Right renal pelvis (tissue), 4 donors: ENCODE measurements at places on chromosomes 2 and 18. TPM values are rescaled to one million over a fixed set of nuclear protein-coding genes. Genes with fewer than 3 reads are reported as not detected.

MYO3B gene
- 9.5 TPM for polyA plus RNA-seq

MAP2 gene
- polyA plus RNA-seq: 28.8 TPM

RFTN2 gene
- 18.8 TPM for polyA plus RNA-seq

GRCh38 chr2:181844551-181845290, 46.8 kb upstream of the ITPRID2 start:
- no peak for DNase-seq

DNA sequence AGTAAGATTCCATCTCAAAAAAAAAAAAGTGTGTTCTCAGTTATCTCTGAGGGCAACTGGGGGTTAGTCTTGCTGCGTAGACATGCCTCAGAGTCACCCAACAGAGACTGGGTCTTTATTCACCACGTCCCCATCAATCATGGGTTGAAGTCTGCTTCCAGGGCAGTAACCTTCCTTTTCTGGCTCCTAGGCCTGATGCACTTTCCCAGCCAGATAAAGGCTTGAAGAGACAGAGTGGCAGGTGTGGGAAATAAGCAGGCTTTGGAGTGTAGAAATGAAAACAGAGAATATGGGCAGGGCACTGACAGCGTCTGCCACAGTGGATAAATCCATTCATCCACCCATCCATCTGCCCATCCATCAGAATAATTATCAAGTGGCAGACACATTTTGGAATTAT, 134.1 kb upstream of the LGALSL start:
- DNase-seq: no peak

GRCh38 chr2:42118754-42119569, 50.2 kb upstream of the EML4 start:
- DNase-seq: no peak

NGEF gene
- 2.8 TPM for polyA plus RNA-seq

DNA sequence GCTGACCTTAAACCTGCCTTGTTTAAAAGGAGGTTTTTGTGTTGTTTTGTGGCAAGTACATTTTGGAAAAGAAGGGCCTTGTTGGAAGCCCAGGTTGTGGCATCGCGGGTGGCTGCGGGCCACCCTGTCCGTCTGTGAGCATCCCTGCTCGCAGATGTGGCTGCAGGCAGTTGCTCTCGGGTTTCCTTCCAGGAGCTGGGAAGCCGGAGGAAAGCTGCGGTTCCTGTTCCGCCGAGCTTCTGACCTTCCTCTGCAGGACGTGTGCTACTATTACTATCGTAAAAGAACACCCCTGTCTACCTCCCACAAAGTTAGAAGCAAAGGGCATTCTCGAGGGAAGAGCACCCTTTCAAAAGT, 766 bp downstream of the MFF start:
- DNase-seq: peak; percentile 43

HOXD13 gene
- 0.22 TPM for polyA plus RNA-seq

ZDBF2 gene
- polyA plus RNA-seq: 9.0 TPM

GRCh38 chr18:69097349-69097748, 299.5 kb downstream of the CCDC102B start:
- no peak for DNase-seq

CHRNG gene
- 0.81 TPM for polyA plus RNA-seq

CTAGE1 gene
- polyA plus RNA-seq: 0.05 TPM

- no peak for DNase-seq
Observed at GRCh38 chr2:79670198-79670597, 157.3 kb downstream of the CTNNA2 start.

ASPRV1 gene
- polyA plus RNA-seq: 5.1 TPM

DNA sequence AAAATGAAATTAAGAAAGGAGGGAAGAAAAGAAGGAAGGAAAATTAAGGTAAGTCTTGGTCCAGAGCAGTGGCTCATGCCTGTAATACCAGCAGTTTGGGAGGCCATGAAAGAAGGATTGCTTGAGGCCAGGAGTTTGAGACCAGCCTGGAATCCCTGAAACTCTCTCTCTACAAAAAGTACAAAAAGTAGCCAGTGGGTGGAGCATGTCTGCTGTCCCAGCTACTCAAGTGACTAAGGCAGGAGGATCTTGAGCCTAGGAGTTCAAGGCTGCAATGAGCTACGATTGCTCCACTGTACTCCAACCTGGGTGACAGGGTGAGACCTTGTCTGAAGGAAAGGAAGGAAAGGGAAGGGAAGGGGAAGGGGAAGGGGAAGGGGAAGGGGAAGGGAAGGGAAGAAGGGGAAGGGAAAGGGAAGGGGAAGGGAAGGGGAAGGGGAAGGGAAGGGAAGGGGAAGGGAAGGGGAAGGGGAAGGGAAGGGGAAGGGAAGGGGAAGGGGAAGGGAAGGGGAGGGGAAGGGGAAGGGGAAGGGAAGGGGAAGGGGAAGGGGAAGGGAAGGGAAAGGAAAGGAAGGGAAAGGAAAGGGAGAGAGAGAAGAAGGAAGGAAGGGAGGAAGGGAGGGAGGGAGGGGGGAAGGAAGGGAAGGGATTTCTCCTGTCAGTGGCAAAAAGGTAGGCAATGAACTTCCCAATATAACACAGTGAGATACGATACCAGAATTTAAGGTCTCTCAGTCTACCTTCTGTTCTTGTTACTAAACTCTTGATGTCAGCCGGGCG, 412.8 kb downstream of the CMPK2 start:
- no peak for DNase-seq

DNA sequence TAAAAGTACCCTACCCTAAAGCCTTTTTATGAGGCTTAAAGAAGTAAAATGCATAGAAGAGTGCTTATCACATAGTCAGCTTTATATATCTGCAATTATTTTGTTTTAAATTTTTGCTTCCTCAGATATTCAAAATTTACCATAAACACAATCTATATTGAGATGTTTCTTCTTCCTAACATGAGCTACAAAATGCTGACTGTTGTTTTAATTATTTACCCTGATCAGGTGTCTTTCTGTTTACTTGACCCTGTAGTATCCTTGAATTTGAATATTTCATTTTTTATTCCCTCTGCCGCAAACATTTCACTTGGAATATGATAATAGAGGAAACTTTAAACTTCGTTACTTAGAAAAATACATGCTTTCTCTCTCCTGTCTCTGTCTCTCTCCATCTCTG, 147.9 kb downstream of the TMX3 start:
- DNase-seq: no peak

DNA sequence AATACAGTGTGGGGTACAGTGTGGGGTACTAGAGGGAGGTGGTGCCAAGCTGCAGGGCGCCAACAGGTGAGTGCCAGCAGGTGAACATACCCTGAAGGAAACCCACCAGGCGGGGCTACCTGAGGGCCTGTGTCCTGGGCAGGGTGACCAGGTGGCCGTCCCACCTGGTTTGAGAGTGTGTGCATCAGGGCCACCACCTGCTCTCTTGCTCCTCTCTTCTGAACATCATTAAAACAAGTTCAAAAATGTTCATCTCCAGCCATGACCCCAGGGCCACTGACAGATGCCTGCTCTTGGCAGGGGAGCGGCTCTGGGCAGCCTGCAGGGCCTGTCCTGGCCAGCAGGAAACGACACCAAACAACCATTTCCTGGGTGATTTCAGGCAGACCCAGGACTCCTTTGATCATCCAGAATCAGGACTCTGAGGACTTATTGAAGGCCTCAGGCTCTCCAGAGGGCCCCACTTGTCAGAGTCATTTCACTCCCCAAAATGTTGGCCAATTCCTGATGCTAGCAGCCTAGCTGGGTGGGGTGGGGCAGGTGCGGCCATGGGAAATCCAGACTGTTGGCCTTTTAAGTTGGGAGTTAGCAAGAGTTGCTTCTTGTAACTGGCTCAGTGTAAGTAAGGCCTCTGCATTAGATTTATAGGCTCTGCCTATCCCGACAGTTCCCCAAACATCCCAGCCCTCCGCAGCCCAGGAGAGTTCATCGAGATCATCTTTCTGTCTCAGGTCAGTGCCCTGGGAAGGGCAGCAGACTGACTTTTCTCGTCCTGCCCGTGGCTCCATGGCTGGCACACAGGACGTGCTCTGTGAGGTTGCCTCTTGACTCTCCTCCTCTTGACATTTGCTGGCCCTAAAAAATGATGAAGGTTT, 111.5 kb upstream of the ZNF236 start:
- DNase-seq: no peak

- DNase-seq: no peak
Observed at GRCh38 chr18:80133124-80133523, 24.1 kb downstream of the ADNP2 start.

DNA sequence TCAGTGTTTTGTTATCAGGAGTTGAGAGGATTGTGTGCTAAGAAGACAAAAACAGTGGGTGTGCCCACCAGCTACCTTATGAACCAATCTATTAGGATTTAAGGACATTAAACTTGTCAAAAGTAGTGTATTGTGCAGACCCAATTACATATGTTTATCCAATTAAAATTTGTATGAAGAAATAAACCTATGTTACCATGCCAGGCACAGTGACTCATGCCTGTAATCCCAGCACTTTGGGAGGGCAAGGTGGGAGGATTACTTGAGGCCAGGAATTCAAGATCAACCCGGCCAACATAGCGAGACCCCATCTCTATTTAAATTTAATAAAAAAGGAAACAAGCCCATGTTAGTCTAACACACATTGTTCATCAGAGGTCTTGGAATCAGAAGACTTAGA, 162.2 kb downstream of the IRS1 start:
- no peak for DNase-seq

GRCh38 chr2:26712486-26713465, 20.3 kb downstream of the KCNK3 start:
- no peak for DNase-seq

DNA sequence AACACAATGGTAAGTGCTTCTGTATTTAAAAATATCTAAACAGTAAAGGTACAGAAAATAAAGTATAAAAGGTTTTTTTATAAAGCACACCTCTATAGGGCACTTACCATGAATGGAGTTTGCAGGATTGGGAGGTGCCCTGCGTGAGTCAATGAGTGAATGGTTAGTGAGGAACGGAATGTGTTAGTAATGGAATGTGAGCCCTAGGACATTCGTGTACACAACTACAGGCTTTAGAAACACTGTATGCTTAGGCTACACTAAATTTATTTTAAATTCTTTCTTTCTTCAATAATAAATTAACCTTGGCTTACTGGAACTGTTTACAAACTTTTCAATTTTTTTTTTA, 337.9 kb upstream of the SLC39A10 start:
- DNase-seq: no peak

GRCh38 chr2:183927406-183928325, 670.7 kb upstream of the ZNF804A start:
- DNase-seq: no peak

- no peak for DNase-seq
Observed at GRCh38 chr2:235757212-235757611, 263.4 kb downstream of the AGAP1 start.

KYNU gene
- 6.2 TPM for polyA plus RNA-seq

- no peak for DNase-seq
Observed at GRCh38 chr18:9333441-9334328, 888 bp upstream of the TWSG1 start.

DNA sequence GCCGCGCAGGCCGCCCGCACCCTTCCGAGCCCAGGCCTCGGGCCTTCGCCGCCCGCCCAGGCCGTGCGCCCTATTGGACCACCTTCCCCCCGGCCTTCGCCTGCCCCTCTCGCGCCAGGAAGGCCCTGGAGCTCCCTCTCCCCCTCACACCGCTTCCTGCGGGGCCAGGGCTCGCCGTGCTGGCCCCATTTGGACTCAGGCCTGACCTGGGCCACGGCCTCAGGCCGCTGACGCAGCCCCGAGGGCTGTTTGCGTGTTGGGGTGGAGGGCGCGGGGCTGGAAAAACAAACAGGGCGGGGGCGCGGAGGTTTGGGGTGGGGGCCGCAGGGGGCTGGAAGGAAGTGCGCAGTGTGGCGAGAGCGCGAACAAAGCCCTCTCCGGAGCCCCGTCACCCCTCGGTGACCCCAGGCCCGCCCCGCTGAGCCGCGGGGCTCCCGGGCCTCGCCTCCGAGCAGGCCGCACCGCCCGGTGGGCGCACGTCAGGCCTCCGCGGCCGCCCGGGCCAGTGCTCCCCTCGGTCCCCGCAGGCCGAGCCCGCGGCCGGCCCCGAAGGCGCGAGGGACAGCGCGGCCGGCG, 12.3 kb upstream of the SIX3 start:
- DNase-seq: no peak

- DNase-seq: no peak
Observed at GRCh38 chr2:17858064-17858463, 20.4 kb upstream of the KCNS3 start.

DNA sequence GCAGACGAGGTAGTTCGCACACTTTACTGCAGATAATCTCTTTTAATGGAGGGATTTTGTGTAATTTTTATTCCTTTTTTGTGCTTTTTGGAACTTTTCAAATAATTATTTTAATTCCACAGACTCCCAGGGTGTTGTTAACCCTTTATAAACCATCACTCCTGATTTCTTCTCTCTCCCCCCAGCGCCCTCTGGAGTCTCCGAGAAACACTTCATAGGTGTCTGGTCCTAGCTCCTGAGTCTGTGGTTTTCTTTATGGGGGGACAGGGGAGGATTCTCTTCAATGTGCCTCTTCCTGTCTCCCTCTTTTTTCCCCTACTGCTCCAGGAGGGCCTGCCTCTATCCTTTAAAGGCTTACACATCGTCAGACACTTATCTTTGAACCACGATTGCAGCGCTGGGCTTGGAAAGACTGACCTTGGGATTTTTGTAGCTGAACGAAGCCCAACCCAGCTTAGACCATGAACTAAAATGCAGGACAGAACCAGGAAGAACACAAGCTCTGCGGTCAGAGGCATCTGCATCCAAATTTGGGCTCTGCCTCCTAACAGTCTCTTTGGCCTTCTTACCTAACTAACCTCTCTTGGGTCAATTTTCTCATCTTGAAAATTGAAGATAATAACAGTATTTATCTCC, 7.1 kb upstream of the PKDCC start:
- no peak for DNase-seq

DNA sequence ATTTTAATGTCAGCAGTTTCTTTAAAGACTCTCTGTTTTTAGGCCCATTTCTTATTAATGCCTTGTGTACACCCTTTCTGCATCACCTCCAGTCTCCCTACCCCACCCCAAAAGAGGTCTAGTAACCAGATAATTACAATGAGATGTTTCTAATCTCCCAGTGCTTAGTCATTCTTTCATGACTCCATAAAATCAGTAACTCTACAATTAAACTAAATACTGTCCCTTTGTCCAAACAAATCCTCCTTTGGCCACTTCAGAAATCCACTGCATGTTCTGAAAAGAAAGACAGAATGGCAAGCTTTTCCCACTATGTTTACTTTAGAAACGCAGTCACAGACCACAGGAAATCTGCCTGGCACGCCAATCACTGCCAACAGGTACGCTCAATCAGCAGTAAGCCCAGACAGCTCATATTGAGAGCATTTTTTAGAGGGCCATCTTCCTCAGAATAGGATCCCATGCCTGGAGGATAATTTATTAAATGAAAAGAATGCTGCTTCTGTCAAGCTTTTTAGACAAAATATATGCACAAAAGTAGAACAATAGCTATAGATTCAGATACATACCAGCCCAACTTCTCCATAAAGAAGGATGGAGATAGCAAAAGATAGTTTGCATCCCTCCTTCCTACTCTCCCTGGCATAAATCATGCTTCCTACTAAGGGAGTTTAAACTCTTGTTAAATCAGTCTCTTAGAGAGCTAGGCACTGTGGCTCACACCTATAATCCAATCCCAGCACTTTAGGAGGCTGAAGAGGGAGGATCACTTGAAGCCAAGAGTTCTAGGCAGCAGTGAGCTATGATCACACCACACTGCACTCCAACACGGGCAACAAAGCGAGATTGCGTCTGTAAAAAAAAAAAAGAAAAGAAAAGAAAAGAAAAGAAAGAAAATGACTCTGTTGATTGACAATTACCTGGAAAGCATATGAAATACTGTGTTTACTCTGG, 14.6 kb downstream of the CLASP1 start:
- DNase-seq: no peak

GRCh38 chr2:34093790-34094189, 494.7 kb upstream of the FAM98A start:
- no peak for DNase-seq

OSR1 gene
- polyA plus RNA-seq: 10.9 TPM
